ENCODE measurements at places on chromosomes 5 and 9.

DNA sequence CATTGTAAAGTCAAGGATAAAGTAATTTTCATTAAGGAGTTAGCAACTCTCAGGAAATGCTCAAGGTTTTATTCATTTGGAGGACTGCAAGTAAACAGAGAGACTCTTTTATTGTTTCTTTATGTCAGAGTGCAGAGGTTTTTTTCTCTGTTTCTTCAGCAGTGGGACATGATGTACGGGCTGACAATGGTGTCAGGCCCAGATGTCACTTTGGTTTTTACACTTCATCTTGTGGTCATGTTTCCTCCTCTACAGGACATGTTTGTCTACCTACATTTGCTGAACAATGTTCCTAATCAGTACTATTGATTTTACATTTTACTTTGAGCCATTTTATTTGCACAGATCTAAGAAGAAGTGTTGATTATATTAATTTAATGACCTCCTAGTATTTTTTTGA lies 72.8 kb upstream of the PARP8 start:
- DNase-seq, result peak; percentile 15

- no peak for DNase-seq
Observed at GRCh38 chr9:29437526-29437925, 1864.2 kb upstream of the C9orf72 start.

DNA sequence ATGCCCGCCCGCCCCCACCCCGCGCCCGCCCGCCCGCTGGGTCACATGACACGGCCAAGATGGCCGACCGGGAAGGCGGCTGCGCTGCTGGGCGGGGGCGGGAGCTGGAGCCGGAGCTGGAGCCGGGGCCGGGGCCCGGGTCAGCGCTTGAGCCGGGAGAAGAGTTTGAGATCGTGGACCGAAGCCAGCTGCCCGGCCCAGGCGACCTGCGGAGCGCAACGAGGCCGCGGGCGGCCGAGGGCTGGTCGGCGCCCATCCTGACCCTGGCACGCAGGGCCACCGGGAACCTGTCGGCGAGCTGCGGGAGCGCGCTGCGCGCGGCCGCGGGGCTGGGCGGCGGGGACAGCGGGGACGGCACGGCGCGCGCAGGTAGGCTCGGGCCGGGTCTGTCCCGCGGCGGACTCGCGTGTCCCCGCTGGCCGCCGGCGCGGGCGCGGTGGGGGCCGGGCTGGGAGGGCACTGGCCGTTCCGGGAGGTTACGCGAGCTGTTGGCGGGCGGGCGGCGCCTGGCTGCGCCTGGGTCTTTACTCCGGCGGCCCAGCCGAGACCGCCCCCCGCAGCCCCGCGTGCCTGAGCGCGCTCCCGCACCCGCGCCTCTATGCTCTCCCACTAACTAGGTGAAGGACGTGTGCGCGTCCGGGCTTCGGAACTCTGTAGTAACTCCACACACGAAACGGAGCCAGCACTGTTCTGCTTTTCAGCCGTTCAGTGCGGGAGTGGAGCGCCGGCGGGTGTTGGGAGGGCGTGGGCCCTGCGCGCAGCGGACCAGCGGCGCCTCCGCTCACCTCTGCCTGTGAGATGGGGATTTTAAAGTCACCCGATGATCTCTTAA lies at the start of gene RUFY1:
TSS of gene RUFY1 (plus strand) at position 44 of the 832 bp plus-strand sequence. CDS start at position 60, 16 bp downstream.
- peak; percentile 83 for DNase-seq

DNA sequence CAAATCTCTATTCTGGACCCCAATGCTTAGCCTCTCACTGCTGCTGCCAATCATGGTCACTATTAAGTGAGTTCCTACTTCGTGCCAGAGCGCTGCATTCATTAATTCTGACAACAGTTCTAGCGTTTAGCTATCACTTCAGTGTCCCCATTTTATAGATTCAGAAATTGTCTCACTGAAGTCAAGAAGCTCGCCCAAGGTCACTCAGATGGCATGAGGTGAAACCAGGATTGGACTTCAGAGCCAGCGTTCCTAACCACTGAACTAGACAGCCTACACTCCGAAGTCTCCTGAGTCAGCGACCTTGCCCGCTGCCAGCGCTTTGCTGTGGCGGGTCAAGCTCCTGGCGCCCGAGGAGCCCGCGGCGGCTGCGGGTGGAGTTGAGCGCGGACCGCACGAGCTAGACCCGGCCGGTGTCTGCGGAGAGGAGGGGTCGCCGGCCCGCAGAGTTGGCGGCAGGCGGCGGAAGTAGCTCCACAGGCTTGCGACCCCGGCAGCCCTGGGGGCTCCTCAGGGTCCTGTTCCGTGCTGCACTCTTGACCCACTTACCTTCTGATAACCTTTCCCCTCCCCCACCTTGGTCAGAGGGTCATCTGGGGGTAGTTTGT lies 2.1 kb upstream of the GABRB2 start:
- no peak for DNase-seq

GRCh38 chr9:20506099-20506900 lies 116.0 kb downstream of the MLLT3 start:
- DNase-seq, result no peak

- DNase-seq, result no peak
Observed at GRCh38 chr5:172666251-172666650, 25.2 kb downstream of the NEURL1B start.

GRCh38 chr9:30012622-30013021 lies 2371.8 kb upstream of the ACO1 start:
- no peak for DNase-seq

DNA sequence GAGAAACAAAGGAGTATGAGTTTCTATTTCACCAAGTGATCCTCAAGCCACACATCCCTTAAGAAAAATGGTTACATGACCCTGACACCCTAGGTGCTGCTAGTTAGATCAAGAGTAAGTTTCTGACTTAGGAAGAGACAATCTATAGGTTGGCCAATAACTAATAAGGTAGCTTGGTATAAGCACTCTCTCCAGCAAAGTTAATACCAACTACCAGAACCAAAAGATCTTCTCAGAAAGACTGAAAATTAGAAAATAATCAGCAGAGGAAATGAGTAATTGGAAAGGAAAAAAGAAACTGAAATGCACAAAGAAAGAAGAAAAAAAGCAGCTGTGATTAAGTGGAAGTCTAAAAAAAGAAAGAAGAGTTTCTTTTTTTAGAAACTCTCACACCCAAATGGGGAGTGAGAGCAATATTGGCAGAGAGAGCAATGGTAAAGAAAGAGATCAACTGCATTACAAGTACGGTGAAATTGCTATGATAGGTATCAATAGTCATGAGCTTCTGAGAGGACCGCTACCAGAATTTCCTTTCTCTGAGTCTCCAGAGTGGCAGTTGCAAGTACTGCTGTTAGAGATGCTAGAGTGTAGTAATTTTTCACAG lies 195.5 kb downstream of the TMEM167A start:
- no peak for DNase-seq

- DNase-seq, result no peak
Observed at GRCh38 chr5:1936901-1937300, 54.2 kb upstream of the IRX4 start.

DNA sequence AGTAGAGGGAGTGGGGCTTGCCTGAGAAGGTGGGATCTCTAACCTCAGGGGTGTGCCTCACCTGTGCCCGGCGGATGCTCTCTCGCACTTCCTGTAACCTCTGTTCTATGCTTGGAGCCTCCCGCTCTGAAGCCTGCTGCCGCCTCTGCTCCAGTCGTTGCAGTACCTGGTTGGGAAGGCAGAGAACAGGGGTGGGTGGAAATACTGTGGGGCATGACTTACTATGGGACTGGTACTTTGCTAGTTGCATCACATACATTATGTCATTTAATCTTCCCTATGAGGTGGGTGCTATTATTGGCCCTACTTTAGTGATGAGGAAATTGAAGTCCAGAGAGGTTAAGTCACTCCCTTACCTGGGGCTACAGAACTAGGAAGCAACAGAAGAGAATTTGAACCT lies 5.2 kb downstream of the FCHSD1 start:
- no peak for DNase-seq

- DNase-seq, result no peak
Observed at GRCh38 chr5:169003721-169004541, 297.0 kb downstream of the SLIT3 start.

DNA sequence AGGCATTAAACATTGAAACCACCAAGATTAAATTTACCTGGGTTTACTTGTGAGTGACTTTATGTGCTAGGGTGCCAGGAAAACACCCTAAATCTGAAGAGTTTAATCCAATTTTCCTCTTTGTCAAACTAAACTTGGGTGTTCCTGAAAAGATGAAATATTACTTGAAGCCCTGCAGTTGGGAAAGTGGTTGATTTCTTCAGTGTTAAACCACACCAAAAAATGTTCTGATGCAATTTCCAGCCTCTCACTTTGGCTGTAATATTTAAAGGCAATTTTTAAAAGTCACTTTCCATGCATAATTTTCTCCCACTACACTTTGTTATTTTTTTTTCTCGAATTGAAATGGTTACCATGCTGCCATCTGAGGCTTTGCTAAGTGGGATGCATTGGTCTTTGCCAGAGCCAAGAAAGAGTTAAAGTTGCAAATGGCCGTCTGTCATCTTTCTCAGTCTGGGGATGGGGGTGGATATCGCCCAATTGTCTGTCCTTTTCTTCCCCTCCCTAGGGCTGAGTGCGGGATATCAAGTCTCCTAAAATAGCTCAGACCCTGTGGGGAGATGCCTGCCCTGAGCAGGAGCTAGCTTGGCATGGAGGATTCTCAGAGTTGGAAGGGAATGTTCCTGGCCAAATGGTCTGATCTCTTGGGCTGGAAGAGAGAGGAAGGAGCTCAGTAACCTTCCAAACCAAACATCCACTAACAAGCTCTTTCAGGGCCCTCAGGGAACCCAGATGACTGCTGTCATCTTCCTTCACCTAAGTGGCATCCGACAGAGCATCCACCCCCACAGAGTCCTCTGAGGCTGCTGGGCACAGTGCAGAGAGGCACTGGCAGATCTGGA lies 13.6 kb upstream of the SHB start:
- DNase-seq, result no peak

DNA sequence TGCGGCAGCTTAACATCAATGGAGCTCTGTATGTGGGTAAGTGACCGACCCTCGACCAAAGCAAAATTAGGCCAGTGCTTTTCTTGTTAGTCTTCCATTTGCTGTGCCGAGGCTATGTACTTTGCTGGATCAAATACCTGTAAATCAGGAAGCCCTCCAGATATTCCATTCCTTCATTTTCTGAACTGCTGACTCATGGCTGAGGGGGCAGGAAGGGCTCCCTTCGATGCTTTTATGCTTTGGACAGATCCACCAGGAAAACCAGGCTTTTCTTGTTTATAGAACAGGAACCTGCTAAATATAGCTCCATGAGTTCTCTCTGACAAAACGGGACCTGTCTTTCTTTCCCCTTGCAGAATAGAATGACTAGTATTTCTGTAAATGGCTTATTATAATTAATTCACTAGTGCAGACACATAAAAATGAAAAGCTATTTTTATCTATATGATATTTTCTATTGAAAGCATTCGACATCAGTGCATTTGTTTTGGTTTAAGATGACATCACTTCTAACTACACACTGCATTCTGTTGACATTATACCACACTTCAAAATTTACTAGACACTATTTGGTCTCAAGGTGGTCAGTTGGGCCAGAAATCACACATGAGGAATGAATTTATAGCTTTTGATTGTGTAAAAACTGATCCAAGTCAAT lies 93.3 kb downstream of the LIFR start:
- no peak for DNase-seq

- DNase-seq, result no peak
Observed at GRCh38 chr9:34862836-34863235, 95.2 kb upstream of the PHF24 start.

DNA sequence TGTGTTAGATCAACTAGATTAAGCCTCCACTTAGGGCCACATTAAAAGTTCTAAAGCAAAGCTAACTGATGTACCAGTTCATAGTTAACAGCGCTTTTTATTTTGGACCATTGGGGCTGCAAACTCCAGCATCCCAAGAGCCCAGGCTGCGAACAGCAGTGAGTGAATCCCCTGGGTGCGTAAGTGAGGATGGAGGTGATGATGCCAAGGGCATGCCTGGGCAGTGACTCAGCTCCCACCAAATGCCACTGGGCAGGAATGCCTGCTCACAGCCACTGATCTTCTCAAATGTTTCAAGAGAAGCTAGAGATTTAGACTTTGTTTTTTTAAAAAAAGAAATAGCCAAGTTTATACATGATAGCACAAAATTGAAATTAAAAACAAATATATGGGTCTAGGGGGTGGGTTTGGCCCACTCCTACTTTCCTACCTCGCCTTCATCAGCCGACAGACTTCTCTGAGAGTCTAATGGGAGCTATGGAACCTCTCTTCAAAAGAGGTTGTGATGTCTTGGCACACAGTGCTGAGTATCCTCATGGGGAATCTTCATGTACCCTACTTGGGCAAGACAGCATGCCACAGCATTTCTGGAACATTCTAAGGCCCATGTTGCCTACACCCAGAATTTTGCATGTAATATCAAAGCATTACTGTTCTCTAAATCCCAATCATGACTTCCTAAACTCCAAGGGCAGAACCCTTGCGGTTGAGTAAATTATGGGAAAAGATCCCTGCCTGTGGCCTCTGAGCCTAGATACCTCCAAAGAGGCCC lies 398.1 kb downstream of the EBF1 start:
- no peak for DNase-seq

- no peak for DNase-seq
Observed at GRCh38 chr9:136899196-136899595, 12.9 kb downstream of the TRAF2 start.

- DNase-seq, result no peak
Observed at GRCh38 chr5:160064995-160065614, 54.1 kb downstream of the PWWP2A start.

DNA sequence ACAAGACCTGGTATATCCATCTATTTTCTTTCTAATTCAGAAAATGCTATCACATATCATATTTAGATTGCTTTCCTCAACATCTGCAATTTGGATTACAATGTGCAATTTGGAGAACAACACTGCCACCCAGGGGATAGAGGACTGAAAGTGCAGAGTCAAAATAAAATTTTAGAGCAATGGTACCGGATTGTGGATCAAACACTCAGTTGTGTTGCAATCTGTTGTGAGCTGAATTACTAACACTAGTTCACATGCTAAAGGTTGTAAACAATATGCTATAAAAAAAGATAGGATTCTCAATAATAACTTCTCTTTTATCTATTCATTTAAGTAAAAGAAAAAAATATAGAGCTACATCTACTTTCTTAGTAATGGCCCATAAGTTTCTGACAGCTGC lies 11.9 kb upstream of the SRFBP1 start:
- no peak for DNase-seq

DNA sequence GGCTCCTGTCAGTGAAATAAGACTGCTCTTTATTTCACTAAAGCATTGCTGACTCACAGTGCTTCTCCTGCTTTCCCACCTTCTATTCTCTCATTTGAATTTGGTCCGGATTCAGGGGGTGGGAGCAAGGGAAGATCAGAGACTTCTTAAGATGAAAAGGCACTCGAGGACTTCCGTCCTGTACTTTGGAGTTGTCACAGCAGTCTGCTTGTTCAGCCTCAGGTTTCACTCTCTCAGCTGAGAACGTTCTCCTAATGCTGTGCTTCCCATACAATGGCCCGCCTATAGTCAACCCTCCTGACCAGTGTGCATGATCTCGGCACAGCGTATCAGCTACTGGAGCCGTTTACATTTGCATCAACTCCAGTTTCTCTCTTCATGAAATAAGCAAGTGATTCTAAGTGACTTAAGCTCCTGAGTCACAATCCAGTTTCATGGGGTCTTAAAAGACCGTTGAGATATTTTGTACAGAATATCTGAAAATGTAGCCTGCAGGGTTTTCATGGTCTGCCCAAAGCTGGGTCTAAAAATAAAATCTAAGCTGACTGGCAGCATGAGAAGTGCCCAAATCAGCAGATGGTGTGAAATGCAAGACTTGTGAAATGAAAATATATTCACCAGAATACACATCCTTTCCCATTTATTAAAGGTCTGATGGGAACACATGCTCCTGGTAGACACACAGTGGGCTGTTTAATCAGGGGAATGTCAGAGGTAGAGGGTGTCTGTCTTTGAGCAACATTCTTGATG lies 145.0 kb downstream of the ADCY2 start:
- DNase-seq, result no peak

All from stimulated activated naive CD8-positive, alpha-beta T cell treated with anti-CD3 and anti-CD28 coated beads, Interleukin-15, amount 100 ng/mL, for 72 hours (primary cell).